NCI-H69 (cell line): ENCODE measurements at places on chromosomes 2 and 18.

DNA sequence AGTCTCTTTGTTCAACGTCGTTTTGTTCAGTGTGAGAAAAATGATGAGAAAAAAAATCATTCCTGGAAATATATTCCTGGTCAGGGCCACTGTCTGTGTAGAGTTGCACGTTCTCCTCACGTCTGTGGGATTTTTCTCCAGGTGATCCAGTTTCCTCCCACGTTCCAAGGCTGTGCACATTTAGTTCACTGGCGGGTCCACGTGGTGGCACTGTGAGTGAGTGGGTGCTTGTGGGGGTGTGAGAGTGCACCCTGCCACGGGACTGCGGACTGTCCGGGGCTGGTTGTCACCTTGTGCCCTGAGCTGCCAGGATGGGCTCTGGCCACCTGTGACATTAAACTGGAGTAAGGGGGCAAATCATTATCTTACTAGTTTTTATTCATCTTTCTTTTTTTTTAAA, 30.3 kb upstream of the ACYP2 start:
- peak; percentile 1 for DNase-seq

- DNase-seq, result peak; percentile 14
Observed at GRCh38 chr2:200509235-200509611, 645 bp downstream of the KCTD18 start.

GRCh38 chr2:65700004-65700651, 267.7 kb upstream of the SPRED2 start:
- DNase-seq, result no peak

DNA sequence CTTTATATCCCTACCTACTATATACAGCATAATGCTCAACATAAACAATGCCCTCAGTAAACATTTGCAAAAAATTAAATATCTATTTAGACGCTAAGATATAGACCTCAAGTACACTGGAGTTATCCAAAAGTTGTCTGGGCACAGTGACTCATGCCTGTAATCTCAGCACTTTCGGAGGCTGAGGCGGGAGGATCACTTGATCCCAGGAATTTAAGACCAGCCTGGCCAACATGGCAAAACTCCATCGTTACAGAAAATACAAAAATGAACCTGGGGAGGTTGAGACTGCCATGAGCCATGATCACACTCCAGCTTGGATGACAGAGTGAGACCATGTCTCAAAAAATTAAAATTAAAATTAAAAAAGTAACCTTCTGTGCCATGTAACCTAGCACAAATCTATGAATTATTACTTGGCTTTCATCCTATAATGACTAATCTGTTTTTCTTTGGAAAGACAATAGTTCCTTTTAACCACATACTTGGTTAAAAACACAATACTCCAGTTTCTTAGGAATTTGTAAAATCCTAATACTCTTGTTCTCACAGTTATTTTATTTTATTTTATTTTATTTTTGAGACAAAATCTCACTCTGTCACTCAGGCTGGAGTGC, 6.7 kb upstream of the TNFAIP6 start:
- no peak for DNase-seq

- peak; percentile 86 for DNase-seq
Observed at GRCh38 chr2:84459018-84459943, at the start of gene SUCLG1. TSS of gene SUCLG1 (minus strand) at chr2:84459280. CDS start at chr2:84459269, 11 bp downstream.

DNA sequence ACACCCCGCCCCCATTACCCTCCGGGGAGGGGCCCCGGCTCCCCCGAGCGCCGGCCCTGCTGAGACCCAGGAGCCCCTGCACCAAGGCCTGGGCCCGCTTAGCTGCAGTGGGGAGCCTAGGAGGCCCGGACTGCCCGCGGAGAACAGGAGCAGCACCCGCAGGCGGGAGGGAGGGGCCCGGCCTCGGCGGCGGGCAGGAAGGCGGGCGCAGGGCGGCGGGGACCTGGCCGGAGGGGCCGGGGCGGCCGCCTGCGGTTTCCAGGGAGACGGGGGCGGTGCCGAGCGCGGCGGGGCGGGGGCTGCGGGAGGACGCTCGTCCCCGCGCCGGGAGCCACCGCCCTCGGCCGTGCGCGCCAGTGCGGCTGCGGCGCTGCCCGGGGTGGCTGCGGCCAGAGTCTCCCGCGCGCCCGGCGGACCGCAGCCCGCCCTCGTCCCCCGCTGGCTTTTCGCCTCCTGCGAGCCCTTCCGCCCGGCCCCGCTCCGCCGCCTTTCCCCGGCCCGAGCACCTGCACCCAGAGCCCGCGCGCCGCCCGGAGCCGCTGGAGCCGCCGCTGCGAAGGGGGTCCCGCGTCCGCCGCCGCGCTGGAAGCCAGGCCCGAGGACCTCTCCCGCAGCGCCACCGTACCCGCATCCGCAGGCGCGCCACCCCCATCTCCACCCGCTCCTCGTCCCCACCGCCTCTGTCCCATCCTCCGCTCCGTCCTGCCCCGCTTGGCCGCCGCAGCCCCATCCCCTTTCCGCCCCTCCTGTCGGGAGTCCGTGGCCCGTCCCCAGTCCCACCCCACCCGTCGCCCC, 17.2 kb downstream of the GPC1 start:
- DNase-seq, result peak; percentile 80

DNA sequence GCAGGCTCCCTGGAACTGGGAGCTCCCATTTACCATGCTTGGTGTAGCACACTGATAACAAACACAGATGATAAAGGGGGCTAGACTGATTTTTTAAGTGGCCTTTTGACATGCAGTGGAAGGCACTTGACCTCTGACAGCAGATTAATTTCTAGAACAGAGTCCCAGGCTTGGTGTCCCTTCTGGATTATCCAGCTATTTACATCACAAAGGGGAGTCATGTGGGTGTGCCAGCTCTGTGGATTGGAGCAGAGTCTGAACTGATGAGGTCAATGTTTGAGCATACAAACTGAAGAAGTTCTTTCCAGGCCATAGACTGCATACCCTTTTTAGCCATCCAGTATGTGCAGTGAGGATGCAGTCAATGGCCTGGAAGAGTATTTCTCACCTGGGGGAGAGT, 31.5 kb upstream of the SIX2 start:
- DNase-seq, result no peak

DNA sequence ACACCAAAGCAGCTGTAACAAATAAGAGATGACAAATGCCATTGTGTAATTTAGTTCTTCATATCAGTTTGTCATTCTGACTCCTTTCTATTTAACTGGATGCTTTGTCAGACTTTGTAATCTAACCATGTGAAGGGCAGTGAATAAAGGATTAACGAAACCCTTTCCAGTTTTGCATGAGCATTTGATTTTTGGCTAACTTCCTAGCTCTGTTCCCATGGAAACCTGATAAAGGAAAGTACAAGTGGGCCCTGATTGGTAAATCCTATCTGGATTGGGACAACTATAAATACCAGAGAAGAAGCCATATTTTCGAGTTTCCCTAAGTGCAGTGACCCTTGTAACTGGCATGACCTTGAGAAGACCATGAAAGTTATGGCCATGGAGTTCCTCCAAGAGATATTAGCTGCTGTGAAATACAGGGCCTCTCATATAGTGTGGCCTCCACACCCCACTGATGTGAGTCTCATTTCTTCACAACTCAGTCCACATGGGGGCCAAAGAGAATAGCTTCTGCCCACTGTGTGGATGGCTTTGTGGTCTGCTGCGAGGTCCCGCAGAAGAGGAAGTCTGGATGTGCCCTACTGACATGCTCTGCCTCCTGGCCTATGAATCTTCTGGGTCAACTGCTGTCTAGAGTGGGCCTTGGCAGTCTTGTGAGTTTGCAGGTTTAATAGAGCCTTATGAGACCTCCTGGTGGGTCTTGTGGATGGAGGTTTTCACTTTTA, 38.2 kb upstream of the CYP1B1 start:
- DNase-seq, result no peak

- no peak for DNase-seq
Observed at GRCh38 chr2:45768208-45768607, 116.7 kb downstream of the PRKCE start.

GRCh38 chr2:53497020-53497419, 270.6 kb upstream of the CHAC2 start:
- no peak for DNase-seq

- DNase-seq, result no peak
Observed at GRCh38 chr2:223751012-223751411, 86.4 kb downstream of the AP1S3 start.

GRCh38 chr18:23837591-23837990, 148.3 kb downstream of the LAMA3 start:
- DNase-seq, result no peak

DNA sequence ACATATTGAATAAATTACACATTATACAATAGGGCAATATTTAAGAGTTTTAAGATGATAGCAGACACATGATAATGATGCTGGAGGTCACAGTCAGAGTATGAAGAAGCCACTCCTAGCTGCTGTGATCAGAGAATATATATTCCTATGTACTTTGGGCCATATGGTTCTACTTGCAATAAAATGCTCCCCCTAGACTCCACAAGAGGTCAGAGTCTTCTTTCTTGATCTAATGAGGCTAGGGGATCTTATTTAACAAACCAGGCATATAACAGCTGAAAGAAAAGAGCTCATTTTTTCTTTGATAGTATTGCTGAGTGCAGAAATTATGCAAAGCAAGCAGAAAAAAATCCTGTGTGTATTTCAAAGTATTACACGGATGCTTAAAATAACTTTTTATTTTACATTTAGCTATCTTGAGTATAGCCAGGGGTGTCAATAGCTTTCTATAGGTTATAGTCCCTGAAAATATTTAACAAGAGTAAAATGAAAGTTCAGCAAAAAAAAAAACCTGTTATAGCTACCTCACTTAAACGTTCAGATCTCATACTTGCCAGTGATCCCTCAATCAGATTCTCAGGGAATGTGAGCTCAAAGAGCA, 748.7 kb upstream of the CHAC2 start:
- peak; percentile 100 for DNase-seq

DNA sequence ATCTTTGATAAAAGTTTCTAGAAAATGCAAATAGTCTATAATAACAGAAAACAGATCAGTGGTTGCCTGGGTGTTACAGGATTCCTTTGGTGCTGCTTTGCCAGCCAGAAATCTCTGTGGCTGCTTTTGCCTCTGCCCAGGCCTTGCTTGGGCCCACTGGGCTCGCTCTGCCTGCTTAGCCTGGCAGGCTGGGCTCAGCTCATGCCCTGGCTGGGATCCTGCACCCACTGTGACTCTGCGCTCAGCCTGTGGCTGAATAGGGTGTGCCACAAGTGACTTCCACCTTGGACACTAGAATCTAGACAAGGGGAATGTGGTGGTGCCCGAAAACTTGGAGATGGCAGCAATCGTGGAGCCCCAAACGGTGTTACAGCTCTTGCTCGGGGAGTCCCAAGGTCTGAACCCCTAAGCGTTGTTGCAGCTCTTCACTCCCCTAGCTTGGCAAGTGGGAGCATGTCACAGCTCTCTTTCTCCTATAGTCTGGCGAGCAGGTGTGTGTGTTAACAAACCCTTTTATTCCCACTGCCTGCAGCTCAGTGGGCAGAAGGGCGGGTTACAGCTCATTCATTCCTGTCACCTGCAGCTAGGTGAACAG, 50.9 kb downstream of the FBXO48 start:
- DNase-seq, result peak; percentile 13

GRCh38 chr2:167732326-167732725, 515.1 kb downstream of the STK39 start:
- DNase-seq, result peak; percentile 30

GRCh38 chr2:204655101-204655500, 109.8 kb downstream of the PARD3B start:
- no peak for DNase-seq

GRCh38 chr18:36709315-36709714, 119.5 kb downstream of the TPGS2 start:
- DNase-seq, result no peak

DNA sequence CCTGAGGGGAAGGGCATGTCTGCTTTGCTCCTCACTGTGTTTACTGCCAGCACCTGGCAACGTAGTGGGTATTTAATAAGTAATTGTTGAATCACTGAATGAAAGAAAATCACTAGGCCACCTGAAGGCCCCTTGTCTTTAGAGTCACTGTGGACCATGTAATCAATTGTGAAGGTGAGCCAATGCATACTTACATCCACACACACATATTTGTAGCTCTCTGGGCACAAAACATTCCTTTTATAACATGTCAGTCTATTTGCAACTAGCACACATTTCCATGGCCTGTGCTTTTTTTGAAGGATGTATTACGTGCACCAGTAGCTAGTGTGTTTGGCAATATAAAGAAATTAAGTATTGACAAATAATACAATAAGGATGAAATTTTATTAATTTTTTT, 11.2 kb downstream of the ATP8B1 start:
- DNase-seq, result peak; percentile 55

- DNase-seq, result no peak
Observed at GRCh38 chr18:24470805-24471204, 10.4 kb downstream of the HRH4 start.
